ENCODE measurements at places on chromosomes 1 and 21.

GRCh38 chr21:38930066-38930465 lies 124.3 kb downstream of the ETS2 start:
- ATAC-seq, result no peak

GRCh38 chr1:75690547-75690946 lies 34.0 kb upstream of the ACADM start:
- no peak for ATAC-seq

DNA sequence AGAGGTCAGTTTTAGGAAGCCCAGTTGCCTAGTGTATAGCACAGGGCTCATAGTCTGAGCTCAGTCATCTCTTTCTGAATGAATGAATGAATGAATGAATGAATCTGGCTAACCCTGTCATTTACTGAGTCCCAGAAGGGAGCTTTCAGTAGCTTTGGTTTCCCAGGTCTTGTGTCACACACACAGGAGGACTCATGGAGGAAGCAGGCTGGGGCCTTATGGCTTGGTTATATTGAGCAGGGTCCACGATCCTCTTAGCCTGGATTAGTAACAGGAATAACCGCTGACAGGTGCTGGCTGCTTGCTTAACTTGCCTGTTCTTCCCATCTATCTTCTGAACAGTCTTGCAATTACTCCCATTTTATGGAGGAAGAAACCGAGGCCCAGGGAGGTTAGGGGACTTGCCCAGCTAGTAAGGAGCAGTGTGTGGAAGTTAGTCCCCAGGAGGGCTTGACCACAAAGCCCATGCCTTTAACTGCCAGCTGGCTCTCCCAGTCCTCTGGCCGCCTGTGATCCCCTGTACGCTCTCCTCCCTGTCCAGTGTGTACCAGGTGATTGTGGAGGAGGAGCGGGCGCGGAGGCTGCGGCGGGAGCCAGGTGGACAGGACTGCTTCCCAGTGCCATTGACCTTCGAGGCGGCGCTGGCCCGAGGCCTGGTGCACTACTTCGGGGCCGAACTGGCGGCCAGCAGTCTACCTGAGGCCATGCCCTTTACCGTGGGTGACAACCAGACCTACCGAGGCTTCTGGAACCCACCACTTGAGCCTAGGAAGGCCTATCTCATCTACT lies 46.0 kb downstream of the PTPRU start:
- ATAC-seq, result no peak

DNA sequence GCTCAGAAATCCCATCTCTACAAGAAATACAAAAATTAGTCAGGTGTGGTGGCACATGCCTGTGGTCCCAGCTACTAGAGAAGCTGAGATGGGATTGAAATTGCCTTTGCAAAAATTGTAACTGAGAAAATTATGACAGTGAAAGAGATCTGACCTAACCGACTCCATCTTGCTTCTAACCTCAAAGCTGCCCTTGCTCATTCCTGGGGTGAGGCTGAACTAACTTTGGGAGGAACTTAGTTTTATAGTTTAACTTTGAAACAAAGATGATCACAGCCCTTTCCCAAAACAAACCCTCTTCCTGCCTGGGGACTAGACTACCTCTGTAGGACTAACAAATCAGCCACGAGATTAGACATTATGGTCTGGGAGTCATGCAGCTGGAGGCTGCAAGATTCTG lies 33.8 kb upstream of the ERO1B start:
- no peak for ATAC-seq

DNA sequence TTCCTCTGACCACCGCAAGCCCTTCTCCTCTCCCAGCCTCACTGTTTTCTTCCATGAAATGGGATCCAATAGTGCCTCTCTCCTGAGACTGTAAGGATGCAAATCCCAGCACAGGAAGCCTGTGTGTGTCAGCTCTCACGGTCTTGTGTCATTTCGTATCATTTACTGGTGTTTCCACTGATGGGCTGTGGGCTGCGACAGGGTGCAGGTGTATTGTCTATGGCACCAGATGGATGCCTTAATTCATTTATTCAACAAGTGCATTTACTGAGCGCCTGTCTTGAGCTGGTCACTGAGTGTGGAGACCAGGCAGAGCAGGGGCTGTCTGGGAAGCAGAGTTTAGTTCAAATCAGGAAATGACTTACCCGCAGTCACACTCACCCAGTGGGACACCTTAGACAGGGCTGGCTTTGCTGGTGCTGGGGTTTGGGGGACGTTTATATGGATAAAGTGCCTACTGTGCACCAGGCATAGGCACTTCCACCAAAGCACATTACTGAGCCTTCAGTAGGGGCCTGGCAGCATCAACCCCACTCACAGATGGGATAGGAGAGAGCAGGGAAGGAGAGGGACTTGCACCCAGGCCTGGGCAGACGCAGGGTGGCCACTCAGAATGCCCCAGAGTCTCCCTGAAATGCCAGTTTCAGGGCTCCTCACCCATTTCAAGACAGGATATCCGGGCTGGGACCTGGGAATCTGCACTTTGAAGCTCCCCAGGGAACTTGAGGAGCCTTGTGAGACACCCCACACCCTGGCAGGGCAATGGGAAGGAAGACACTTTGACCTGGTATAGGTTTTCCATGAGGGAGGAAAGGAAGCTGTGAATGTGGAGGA lies 398.9 kb downstream of the MATN1 start:
- no peak for ATAC-seq

DNA sequence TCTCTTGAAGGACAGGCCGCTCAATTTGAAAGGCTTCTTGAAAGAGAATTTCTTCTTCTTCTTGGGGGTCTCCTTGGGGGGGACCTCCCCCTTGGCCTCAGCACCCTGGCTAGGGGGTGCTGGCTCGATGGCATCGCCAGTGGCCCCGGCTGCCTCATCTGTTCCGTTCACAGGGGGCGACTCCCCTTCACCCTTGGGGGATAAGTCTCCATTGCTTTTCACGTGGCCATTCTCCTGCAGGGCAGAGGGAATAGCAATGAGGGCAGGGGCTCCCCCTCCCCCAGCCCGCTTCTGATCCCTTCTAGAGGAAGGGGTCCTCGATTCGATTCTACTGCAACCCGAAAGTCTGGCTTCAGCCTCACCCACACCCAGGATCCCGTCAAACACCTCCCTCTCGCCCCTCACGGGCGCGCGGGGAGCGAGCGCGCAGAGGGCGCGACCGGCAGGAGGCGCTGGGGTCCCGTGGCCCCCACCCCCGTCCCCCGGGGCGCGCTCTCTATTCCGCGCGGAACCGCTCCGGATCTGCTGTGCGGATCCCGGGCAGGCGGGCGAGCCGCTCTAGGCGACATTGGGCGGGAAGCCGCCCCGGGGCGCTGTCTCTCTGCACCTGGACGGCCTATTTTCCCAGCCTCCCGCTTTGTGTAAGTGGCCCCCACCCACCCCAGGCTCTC lies 1.0 kb downstream of the MARCKSL1 start:
- peak; percentile 29 for ATAC-seq

DNA sequence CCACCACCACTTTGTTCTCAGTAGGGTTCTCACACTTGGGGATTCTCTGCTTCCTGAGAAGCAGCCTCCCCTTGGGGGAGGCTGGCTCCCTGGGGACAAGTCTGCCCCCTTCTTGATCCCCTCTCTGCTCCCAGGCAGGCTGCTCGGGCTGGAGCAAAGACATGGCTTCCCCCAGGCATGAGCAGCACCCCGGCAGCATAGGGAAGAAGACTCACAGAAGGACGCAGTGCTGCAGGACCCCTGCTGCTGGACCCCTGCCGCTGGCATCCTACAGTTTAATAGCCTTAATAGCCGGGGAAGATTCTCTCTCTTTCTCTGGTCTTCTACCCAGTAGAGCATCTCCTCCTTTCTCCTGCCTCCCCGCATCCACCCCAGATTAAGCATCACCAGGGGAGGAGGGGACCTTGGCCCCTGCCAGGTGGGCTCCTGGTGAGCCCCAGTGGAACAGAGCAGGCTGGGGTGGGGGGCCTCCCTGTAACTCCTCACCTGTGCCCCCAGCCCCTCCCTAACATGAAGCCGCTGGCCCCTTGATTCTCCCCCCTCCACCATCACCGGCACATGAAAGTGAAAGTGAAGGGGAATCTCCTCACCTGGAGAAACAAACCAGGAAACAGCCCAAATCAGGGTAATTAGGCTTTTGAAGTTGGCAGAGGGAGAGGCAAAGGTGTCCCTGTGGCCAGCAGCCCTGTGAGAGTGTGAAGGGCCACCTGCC lies 2.5 kb downstream of the WNT3A start:
- ATAC-seq, result no peak

- ATAC-seq, result no peak
These were observed 77.5 kb downstream of the PLPP3 start for GRCh38 chr1:56501888-56502287.

GRCh38 chr1:22228505-22228911 lies 85.6 kb upstream of the WNT4 start:
- peak; percentile 53 for ATAC-seq

- no peak for ATAC-seq
These were observed 1.1 kb upstream of the SHISAL2A start for GRCh38 chr1:52631759-52632331.

DNA sequence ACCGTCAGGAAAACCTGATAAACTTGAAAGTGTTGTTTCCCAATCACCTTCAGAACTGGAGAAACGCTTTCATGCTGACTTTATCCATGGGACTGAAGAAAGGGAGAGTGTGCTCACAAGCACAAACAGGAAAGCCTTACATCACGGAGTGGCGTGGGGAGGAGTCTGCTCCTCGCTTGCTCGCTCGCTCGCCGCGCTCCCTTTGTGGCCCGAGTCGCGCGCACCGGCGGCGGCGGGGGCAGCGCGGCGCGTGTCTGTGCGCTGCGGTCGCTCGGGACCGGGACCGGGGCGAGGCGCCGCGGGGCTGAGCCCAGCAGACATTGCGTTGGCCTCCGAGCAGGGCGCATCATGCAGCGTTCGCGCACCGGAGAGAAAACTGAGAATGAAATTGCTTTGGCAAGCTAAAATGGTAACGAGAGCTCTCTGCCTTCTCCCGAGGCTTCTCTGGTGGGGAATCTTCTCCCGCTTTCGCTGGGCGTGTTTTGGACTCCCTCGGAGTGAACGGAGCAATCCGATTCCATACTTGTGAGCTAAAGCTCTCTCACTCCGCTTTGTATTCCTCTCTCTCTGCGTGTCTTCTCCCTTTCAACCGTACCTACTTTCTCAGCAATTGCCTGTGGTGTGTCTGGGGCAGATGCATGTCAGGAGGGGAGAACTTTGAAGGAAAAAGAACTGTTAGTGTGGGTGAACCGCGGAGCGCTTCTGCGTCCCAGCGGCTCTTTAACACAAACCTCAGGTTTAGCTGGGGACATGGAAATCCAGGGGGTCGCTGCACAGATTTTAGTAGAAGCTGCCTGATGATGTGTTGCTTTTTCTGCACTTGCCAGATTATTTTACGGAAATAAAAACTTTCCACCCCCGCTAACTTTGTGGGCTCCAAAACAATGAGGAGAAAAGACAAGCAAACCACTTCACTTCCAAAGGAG lies at the start of gene RGL1:
TSS of gene RGL1 (plus strand) at position 205 of the 926 bp plus-strand sequence. CDS start at position 383, 178 bp downstream.
- ATAC-seq, result peak; percentile 100

DNA sequence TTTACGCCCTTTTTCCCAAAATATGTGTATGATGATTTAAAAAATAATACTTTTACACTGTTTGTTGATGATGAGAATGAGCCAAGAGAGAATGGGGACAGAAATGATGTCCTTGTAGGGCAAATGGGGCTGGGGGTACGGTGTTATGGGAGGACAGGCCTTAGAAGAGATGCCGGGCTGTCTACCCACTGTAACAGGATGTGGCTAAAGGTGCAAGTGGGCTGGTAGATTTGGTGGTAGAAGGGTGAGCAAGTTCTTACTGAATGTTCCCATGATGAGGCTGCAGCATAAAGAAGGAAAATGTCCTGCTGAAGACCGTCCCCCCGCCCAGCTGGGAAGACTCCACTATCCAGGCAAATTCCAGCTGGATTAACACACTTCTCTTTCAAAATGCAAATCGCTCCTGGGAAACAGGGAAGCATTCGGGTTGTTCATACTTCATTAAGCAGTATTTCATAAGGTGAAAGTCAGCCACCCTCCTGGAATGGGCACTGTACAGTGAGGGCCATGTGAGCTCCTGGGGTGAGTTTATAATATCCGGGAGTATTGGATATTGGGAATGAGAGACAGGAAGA lies 14.0 kb downstream of the GPA33 start:
- ATAC-seq, result no peak

GRCh38 chr1:234750922-234751627 lies 141.1 kb upstream of the IRF2BP2 start:
- no peak for ATAC-seq

DNA sequence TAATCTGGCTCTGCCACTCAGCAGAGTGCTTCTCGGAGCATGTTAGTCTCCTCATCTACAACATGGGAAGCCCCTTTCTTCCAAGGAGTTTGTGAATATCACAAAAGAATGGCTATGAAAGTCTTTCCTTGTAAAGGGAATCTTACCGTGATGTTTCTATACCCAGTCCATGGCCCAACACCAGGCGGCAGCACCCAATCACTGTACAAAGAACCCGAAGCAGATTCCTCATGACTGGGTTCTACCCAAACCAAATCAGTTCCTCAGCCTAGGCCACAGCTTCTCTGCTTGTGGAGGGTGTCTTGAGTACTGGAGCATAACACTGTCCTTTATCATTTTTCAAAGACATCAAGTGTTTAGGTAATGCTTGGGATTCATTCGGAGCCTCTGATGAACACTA lies 16.6 kb upstream of the SLFNL1 start:
- ATAC-seq, result no peak

DNA sequence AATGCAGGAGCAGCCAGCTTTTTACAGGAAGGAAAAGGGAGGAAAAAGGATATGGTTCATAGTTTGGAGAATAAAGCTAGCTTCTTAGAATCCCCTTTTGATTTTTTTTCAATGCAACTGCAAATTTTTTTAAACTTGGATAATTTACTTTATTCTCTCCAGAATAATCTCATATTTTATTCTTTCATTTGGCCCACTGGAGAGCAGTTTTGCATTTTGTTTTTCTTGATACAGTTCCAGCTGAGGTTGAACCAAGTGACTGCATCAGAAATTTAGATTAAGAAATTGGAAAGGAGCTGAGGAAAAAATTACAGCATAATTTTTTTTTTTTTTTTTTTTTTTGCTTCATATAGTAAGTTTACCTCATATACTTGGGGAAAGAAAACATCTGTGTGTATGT lies 22.8 kb downstream of the GABPA start:
- no peak for ATAC-seq

- ATAC-seq, result no peak
These were observed 33.1 kb downstream of the MAN1C1 start for GRCh38 chr1:25649505-25650288.

- ATAC-seq, result no peak
These were observed 24.9 kb upstream of the PDXK start for GRCh38 chr21:43693981-43694380.

DNA sequence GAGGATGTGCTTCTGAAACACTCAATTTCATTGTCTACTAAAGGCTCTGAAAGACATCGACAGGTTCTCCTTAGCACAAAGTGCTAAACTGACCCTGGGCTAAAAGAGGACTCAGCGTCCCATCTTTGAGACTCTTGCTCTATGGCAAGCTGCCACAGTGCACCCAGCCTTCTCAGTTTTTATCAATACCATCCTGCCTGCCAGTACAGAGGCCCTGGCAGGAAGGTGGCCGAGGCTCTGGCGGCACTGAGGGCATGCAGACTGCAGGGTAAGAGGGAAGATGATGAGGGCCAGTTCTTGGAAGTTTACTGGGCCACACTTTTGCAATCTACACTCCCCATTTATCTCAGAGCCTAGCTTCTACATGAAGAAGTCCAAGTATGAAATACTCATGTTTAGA lies 5.3 kb downstream of the OLFML2B start:
- no peak for ATAC-seq

Measured in esophagus mucosa (tissue), 1 donor.